B cell (primary cell): ENCODE measurements at places on chromosomes 7 and 10.

- H3K4me1 ChIP-seq = no peaks in the 10 kb centered on the region
- H3K36me3 ChIP-seq = peaks cover 2% of the 10 kb centered on the region
- no peak overlapping the region for H3K27ac ChIP-seq
- no peak overlapping the region for H3K4me3 ChIP-seq
- no peak for DNase-seq
Measured at GRCh38 chr7:77954773-77955555, 156.4 kb downstream of the PHTF2 start.

GRCh38 chr7:214410-215212 is 22.2 kb downstream of the FAM20C start:
- no peak overlapping the region for H3K4me3 ChIP-seq
- no peak for DNase-seq
- no peak overlapping the region for H3K27ac ChIP-seq
- H3K27me3 ChIP-seq = no peaks in the 10 kb centered on the region

DNA sequence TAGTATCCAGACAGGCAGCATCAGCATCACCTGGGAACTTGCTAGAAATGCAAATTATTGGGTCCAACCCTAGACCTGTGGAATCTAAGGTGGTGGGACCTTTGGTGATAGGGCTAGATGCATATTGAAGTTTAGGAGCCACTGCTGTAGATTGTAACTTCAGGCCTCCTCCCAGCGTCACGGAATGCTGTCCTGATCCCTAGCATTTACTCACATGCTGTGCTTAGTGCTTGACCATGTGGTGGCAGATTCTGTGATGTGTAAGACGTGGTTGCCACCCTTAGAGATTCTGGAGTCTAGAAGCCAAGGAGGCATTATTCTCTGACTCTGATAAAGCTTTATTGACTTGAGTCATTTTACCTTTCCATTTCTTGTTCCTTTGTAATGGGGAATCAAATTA is 13.5 kb downstream of the AHR start:
- H3K4me1 ChIP-seq = no peaks in the 10 kb centered on the region
- no peaks in the 10 kb centered on the region for H3K27me3 ChIP-seq
- no peak for DNase-seq
- H3K36me3 ChIP-seq = no peaks in the 10 kb centered on the region
- H3K4me3 ChIP-seq = no peak overlapping the region
- no peak overlapping the region for H3K27ac ChIP-seq

- peak overlapping the region; percentile 59 for H3K4me3 ChIP-seq
- peak overlapping the region; percentile 71 for H3K27ac ChIP-seq
- H3K27me3 ChIP-seq = no peaks in the 10 kb centered on the region
- peaks cover 30% of the 10 kb centered on the region for H3K4me1 ChIP-seq
- no peaks in the 10 kb centered on the region for H3K36me3 ChIP-seq
- no peak for DNase-seq
Measured at GRCh38 chr10:12271210-12271540, 75.2 kb downstream of the CDC123 start.

DNA sequence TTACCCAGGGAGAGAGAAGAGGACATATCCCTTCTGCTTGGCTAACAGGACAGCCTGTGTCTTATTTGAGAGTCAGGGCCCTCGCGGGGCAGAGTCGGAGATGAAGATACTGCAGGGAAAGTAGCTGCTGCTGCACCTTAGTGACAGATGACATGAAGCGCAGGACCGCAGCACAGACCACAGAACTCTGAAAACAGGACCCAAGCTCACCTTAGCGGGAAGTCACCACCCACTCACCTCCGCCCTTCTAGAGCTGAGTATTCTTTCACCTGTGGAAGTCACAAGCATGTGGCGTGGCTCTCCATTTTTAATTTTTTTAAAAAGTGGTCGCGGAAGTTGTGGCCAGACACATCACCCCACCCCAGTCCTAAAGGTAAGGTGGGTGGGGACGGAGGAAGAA is 191.4 kb downstream of the FAM107B start:
- H3K27me3 ChIP-seq = no peaks in the 10 kb centered on the region
- H3K36me3 ChIP-seq = peaks cover 5% of the 10 kb centered on the region
- peaks cover 89% of the 10 kb centered on the region for H3K4me1 ChIP-seq
- no peak overlapping the region for H3K4me3 ChIP-seq
- peak; percentile 77 for DNase-seq
- peak overlapping the region; percentile 52 for H3K27ac ChIP-seq

GRCh38 chr7:110396021-110396420 is 694.9 kb upstream of the LRRN3 start:
- H3K4me1 ChIP-seq = no peaks in the 10 kb centered on the region
- H3K27me3 ChIP-seq = no peaks in the 10 kb centered on the region
- no peak overlapping the region for H3K4me3 ChIP-seq

DNA sequence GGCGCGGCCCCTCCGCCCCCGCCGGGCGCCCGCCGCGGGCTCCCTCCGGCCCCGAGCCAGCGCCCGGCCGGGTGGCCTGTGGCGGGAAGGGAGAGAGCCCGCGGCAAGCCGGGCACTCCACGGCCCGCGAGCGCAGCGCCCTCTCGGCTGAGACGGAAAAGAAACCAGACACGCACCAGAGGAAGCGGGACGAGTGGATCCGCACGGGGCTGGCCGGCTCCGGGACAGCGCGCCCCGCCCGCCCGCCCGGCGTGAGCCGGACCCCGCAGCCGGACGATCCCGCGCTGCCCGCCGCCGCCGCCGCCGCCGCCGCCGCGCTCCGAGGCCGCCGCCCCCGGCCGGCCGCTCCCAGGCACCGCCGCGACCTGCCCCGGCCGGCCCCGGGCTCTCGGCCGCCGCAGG is 300 bp downstream of the ARHGAP21 start:
- no peaks in the 10 kb centered on the region for H3K36me3 ChIP-seq
- H3K4me3 ChIP-seq = peak overlapping the region; percentile 90

GRCh38 chr10:53997953-53998352 is 803.1 kb downstream of the PCDH15 start:
- DNase-seq = no peak
- no peak overlapping the region for H3K4me3 ChIP-seq
- no peaks in the 10 kb centered on the region for H3K36me3 ChIP-seq
- no peak overlapping the region for H3K27ac ChIP-seq
- H3K4me1 ChIP-seq = no peaks in the 10 kb centered on the region

GRCh38 chr7:93620057-93620456 is 45.5 kb upstream of the CALCR start:
- no peaks in the 10 kb centered on the region for H3K27me3 ChIP-seq
- no peaks in the 10 kb centered on the region for H3K36me3 ChIP-seq
- no peak for DNase-seq
- H3K4me1 ChIP-seq = no peaks in the 10 kb centered on the region

DNA sequence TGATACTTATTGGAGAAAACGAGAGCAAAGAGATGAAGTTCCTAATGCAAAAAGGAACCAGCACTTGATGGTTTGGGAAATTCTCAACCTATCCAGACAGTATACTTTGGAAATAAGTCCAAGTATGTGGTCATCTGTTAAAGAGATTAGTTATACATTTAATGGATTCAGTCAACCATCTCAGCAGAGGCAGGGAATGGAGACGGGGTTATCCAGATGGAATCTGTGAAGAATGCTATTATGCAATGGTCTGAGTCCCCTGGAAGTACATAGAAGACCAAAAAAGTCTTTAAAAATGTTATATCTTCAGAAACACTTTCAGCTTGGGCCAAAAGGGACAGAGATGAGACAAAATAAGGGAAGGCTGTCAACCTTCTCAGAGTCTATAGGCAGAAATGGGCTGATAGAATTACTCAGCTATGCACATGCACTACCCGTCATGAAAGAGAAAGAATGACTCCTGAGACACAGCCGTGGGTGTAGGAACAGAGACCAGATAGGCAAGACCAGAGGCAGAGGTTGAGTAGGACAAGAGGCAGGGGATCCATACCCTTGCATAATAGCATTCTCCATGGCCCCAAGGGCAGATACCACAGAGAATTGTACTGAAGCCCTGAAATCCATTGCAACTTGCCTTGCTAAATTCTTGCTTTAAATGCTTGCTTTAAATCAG is 738.8 kb upstream of the POT1 start:
- no peak overlapping the region for H3K27ac ChIP-seq
- DNase-seq = no peak
- no peak overlapping the region for H3K4me3 ChIP-seq
- H3K36me3 ChIP-seq = no peaks in the 10 kb centered on the region

DNA sequence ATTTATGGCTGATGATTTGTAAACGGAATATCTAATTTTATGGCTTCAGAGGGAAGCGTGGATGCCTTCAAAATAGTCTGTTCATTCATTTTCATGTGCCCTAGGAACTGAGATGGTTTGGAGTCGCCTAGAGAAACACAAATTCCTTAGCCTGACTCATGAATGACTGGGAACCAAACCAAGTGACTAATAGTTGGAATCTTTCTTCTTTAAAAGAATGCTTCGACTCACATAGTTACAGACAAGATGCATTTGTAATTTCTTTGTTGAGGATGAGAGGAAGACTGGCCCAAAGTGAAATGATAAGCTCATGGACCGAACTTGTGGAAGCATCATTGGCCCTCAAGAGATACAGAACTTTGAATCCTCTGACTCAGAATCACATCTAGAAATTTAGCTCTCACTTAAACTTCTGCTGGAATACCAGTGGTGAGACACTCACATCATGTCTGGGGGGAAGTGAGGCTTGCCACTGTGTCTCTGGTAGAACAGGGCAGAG is 1107.2 kb downstream of the NRG3 start:
- no peak for DNase-seq
- H3K27me3 ChIP-seq = no peaks in the 10 kb centered on the region
- H3K27ac ChIP-seq = no peak overlapping the region
- no peak overlapping the region for H3K4me3 ChIP-seq
- H3K36me3 ChIP-seq = no peaks in the 10 kb centered on the region
- H3K4me1 ChIP-seq = no peaks in the 10 kb centered on the region

DNA sequence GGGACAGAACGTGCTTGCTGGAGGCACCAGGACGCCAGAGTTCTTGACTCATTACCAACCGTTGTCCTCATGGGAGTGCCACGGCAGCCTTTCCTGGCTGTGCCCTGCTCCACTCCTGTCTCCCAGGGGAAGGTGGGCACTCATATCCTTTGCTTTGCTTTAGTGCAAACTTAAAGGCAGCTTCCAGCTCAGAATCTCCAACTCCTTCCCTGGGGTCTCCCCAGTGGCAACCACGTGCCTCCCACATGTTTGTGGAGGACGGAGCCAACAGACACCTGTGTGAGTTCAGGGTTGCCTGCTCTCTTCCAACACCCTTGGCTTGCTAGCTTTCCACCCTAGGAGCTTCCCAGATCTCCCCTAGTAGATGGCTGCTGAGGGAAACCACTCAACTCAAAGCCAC is 52.0 kb upstream of the HMX3 start:
- no peak overlapping the region for H3K4me3 ChIP-seq
- H3K27ac ChIP-seq = no peak overlapping the region
- DNase-seq = no peak

GRCh38 chr10:48364659-48365405 is 58.4 kb downstream of the MAPK8 start:
- no peaks in the 10 kb centered on the region for H3K4me1 ChIP-seq
- no peak for DNase-seq
- no peak overlapping the region for H3K27ac ChIP-seq

DNA sequence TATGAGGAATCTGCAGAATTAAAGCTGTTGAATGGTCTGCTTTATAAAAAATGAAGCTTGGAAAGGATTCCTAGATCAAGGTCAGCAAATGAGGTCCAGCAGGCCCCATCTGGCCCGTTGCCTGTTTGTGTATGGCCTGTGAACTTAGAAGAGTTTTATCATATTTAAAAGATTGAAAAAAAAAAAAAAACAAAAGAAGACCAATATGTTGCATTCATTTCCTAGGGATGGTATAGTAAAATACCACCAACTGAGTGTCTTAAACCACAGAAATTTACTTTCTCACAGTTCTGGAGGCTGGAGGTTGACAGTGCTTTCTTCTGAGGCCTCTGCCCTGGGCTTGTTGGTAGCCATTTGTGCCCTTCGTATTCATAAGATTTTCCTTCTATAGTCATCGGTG is 109.2 kb downstream of the PPP1R3A start:
- DNase-seq = no peak
- H3K36me3 ChIP-seq = no peaks in the 10 kb centered on the region
- H3K27ac ChIP-seq = no peak overlapping the region
- H3K4me1 ChIP-seq = no peaks in the 10 kb centered on the region

DNA sequence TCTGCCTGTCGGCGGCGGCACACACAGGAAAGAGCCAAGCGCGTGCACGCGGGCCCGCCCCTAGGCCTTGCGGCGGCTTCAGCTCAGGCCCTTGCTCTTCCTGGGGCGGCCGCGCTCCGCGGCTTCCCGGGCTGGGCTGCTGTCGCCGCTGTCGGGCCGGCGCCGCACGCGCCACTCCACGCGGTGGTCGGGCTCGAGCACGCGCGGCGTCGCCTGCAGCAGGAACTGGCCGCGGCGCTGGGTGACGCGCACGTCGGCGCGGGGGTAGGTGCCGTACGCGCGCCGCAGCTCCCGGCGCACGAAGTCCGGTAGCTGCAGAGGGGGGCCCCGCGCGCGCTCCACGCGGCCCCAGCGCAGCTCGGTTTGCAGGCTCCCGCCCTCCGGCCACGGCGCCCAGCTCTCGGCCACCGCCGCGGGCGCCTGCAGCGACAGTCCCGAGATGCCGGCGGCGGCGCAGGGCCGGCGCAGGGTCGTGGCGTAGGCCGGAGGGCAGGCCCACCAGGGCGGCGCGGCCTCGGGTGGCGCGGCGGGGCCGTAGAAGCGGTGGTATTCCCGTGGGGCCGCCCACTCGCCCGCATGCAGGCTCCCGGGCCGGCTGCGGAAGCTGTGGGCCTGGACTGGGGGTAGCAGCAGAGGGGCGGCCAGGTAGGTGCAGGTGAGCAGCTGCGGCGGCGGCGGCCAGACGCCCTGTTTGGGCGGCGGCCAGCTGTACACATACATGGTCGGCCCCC is 804 bp downstream of the C10orf95 start:
- no peaks in the 10 kb centered on the region for H3K36me3 ChIP-seq
- no peaks in the 10 kb centered on the region for H3K27me3 ChIP-seq
- DNase-seq = peak; percentile 96
- H3K4me1 ChIP-seq = peaks cover 12% of the 10 kb centered on the region
- H3K27ac ChIP-seq = peak overlapping the region; percentile 81
- H3K4me3 ChIP-seq = peak overlapping the region; percentile 97

- H3K36me3 ChIP-seq = peaks cover 9% of the 10 kb centered on the region
- H3K27me3 ChIP-seq = no peaks in the 10 kb centered on the region
- no peaks in the 10 kb centered on the region for H3K4me1 ChIP-seq
Measured at GRCh38 chr10:28624351-28624750, 53.0 kb upstream of the BAMBI start.
